GM19239 (cell line): ENCODE measurements at places on chromosomes 5 and 9.

DNA sequence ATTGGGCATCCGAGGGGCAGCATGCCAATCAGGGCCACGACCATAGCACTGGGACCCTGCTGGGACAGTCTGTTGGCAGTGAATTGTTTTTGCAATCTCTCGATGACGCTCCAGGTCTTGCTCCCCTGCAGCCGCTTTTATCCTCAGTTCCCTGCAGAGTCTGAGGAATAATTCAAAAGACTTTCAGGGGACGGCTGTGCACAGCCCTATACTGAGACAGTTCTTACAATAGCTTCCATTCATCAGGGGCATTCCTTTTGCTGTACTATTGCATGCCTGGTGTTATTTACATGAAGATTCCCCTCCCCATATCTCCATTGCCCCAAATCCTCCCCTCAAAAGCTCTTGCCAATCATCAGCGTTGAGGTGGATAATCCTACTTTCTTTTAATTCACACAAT lies 163.3 kb upstream of the WWC1 start:
- no peak for DNase-seq

DNA sequence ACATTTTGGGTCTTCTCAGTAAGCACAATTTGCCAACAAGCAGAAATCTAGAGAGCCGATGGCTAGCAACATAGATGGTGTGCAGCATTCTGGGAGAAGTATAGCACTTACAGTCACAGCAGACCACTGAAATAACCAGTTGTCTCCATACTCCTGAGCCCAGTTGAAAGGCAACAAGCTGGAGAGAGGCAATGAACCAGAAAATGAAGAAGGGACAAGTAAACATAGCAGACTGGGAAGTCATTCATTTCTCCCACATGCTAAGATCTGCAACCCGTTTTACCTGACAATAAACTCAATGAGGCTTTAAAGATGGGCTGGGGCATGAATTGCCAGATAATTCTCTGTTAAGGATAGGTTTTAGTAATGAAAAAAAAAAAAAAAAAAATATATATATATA lies 575.6 kb upstream of the GRAMD2B start:
- no peak for DNase-seq

DNA sequence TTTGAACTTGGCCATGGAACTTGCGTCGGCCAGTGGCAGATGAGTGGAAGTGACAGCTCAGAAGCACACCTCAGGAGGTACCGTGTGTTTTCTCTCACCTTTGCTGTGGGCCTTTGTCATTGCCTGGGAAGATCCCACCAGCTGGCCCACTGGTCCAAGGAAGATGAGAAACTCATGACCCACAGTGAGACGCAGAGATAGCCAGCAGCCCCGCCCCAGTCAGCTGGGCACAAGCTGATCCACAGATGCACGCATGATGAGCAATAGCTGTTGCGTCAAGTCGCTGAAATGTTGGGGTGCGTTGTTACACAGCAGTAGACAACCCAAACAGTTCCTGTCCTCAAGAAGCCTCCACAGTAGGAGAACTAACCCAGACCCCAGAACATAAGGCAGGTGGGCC lies 30.8 kb upstream of the UNC5A start:
- no peak for DNase-seq

DNA sequence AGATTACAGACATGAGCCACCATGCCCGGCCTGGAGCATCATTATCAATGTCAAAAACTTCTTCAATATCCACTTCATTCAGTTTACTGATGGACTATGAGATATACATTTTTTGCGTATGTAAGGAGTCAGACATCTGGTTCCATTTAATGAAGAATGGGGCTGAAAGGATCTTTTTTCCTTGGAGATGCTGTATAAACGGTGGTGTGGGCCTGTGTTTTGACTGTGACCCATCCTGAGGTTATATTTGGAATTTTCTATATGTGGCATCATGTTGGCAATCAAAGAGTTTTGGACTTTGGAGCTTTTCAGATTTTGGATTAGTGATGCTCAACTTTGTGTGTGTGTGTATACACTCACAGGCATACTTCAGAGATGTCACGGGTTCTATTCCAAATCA lies 85.7 kb upstream of the FBXL17 start:
- DNase-seq = no peak

GRCh38 chr5:142969624-142970439 lies 199.7 kb downstream of the ARHGAP26 start:
- no peak for DNase-seq

DNA sequence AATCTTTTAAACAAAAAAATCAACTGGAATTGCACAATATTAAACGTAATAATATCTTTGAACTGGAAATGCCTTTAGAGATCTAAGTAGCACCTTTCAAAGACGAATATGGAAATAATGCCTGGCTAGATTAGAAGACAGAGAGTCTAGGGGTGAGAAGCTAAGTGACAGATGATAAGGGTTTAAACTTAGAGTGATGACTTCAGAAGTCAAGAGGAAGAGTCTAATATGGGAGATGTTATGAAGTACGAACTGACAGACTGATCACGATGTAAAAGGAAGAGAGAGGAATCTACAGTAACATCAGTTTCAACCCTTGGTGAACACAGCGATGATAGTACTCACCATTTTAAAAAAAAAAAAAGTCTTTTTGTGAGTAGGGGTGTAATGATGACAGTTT lies 57.9 kb downstream of the HINT1 start:
- DNase-seq = no peak

DNA sequence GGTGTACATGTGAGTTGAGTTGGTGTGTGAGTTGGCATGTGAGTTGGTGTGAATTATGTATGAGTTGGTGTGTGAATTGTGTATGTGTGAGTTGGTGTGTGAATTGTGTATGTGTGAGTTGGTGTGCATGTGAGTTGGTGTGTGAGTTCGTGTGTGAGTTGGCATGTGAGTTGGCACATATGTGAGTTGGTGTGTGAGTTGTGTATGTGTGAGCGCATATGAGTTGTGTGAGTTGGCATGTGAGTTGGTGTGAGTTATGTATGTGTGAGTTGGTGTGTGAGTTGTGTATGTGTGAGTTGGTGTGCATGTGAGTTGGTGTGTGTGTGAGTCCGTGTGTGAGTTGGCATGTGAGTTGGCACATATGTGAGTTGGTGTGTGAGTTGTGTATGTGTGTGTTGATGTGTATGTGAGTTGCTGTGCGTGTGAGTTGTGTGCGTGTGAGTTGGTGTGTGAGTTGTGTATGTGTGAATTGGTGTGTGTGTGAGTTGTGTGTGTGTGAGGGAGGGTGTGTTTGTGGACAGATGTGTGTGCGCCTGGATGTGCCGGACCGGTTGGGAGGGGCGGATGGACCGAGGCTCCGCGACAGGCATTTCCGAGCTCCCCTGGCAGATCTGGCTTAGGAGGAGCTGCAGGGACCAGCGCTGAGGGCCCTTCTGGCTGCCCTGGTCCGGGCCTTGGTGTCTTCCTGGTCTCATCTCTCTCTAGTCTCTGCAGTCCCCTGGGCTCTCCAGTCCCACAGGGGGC lies 162.5 kb upstream of the IER5L start:
- DNase-seq = no peak

- DNase-seq = no peak
These were observed 36.5 kb downstream of the SERINC5 start for GRCh38 chr5:80219391-80219790.

DNA sequence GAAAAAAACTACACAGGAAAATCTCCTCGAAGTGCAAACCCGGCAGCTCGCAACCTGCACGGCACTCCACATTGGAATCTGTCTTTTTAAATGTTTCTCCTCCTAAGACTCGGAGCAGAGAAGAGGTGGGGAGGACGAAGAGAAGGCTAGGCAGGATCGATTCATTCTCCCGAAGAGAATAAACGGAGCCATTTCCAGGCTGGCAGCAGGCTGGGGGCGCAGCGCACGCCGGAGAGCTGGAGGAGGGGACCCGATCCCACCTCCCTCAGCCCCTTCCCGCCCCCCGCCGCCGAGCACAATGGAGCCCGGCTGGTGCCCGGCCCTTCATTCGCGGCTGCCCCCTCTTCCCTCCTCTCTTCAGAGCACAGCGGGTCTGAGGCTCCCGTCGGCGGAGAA lies 628 bp downstream of the HOMER1 start:
- DNase-seq = peak; percentile 9

DNA sequence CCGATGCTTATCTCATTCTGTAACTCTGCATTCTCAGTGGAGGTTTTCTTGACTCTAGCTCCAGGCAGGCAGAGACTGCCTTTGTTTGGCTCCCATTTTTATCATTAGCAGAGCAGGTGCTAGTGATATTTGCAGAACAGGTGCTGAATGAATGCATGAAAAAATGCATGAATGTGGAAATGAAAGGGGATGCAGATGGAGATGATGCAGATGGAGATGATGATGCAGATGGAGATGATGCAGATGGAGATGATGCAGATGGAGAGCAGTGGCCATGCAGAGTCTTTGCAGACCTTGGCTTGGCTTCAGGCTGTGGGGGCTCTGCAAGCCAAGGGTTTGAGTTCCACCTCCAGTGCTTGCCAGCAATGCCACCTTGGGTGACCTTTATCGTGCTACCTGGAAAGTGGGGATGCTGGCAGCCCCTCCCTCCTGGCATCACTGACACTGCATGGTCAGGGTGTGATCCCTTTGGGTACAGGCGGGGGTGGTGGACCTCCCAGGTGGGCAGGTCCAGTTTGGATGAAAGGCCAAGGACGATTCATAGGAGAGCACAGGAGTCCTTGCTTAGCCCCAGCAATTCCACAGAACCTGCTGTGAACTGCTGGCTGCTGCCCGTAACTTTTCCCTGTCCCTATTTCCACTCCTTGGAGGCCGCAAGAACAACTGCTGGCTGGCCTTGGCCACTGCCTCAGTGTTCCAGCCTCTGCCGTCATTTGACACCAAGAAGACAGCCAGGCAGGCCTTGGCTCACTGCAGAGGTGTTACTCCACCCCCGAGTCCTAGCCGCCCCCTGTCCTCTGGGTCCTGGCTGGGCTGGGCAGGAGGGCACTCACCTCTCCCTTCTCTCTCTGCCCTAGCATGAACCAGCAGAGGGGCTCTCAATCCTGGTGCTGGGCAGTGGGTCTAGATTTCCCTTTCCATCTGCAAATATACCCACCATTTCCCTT lies 33.0 kb downstream of the ERGIC1 start:
- no peak for DNase-seq

DNA sequence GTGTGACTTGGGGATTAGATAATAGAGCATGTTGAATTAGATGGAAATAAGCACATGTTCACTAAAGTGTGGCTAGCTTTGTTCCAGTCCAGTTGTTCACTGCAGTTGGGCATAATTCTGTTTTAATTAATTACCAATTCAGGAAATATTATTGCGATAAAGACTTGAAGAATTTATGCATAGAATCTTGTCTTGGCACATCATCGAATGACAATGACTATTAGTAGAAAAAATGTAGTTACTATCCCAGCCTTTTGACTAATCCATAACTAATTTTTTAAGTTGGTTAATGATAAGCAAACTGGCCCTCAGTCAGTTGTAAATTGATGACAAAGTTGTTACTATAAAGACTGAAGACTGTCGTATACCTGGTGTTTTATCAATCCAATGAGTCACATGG lies 10.5 kb downstream of the LNPEP start:
- DNase-seq = no peak

GRCh38 chr5:137218471-137218870 lies 280.7 kb downstream of the SPOCK1 start:
- no peak for DNase-seq

- DNase-seq = no peak
These were observed at the start of gene FCN1 for GRCh38 chr9:134917431-134918373. Gene FCN1 (minus strand): TSS chr9:134917912. CDS start chr9:134917871, 41 bp downstream.

DNA sequence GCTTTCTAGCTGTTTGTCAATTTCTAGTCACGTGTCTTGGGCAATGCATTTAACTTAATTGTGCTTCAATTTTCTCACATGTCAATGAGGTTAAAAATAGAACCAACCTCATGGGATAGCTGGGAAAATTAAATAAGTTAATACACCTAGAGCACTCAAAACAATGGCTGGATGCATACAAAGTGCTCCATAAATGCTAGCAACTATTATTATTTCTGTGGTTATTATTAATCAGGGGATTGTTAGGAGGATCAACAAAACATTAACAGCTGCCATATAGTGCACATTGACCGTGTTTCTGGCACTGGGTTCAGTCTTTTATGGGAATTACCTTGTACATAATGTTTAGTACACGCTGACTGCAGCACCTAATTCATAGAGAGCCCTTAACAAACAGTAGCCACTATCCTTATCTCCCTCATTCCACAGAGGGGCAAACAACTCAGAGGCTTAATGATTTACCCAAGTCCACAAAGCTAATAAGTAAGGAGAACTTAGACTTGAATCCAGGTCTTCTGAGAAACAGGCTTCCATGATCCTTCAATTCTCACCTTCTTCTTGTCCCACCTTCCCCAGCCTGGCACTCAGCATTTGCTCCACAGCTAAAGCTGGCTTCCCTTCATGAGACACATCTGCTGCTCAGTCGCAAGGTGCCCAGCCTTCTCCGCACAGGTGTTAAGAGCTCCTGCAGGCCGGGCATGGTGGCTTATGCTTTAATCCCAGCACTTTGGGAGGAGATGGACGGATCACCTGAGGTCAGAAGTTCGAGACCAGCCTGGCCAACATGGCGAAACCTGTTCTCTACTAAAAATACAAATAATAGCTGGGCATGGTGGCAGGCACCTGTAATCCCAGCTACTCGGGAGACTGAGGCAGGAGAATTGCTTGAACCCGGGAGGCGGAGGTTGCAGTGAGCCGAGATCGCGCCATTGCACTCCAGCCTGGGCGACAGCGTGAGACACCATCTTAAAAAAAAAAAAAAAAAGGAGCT lies 137.4 kb upstream of the ABCA1 start:
- no peak for DNase-seq

- DNase-seq = peak; percentile 43
These were observed 15.7 kb downstream of the PNPLA7 start for GRCh38 chr9:137534256-137535119.

DNA sequence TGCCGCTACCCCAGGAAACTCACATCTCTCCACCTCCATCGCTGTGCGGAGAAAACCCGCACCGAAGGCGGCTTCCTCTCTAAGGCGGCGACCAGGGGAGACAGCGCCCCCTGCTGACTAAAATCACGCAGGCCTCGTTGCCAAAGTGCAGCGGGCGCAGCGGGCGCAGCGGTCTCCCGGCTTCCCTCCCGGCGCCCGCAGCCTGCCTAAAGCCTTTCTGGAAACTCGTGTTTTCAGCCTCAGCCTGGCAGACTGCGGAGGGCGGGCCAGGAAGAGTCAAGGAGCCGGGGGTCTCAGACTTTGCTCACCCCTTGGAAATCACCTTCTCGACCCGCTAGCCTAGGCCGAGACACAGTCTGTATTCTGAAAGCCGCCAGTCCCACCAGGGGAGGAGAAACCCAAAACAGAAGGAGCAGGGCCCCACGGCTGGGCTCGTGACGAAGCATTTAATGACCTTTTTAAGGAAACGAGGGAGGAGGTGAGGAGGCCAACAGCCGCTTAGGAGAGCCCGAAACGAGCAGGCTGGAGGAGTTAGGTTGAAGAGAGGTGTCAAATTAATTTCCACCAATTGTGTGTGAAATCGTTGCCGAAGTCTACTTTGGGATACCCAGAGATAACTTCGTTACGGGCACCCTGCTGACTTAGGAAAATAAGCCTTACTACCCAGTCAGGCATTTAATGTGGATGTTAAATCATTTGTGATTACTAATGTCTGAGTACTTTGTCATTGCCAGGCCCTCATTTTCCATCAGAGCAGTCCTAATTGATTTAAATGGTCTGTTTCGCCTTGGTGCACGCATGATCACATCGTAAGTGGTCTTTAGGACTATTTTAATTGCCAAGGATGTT lies 7.3 kb upstream of the FOXB2 start:
- no peak for DNase-seq
